ENCODE measurements at places on chromosomes 5 and 9. TPM values are rescaled to one million over a fixed set of nuclear protein-coding genes. Genes with fewer than 3 reads are reported as not detected.

- H3K4me3 ChIP-seq: no peak overlapping the region
- DNase-seq: no peak
- H3K36me3 ChIP-seq: no peaks in the 10 kb centered on the region
- peak overlapping the region; percentile 49 for H3K27ac ChIP-seq
- H3K27me3 ChIP-seq: no peaks in the 10 kb centered on the region
Measured at GRCh38 chr9:112809351-112809848, 58.8 kb downstream of the SNX30 start.

The FOXD4L6 gene
- total RNA-seq: not detected

DNA sequence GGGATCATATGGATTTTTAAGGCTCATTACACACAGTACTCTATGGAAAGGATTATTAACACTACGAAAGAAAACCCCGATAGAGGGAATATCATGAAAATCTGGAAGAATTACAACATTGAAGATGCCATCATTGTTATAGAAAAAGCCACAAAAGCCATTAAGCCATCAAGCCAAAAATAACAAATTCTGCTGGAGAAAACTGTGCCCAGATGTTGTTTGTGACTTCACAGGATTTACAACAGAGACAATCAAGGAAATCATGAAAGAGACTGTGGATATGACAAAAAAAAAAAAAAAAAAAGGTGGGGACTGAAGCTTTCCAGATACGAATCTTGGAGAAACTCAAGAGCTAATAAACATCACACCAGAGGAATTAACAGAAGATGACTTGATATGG is 433.8 kb upstream of the CDH6 start:
- H3K4me1 ChIP-seq: no peaks in the 10 kb centered on the region
- no peaks in the 10 kb centered on the region for H3K36me3 ChIP-seq
- no peak overlapping the region for H3K27ac ChIP-seq
- no peaks in the 10 kb centered on the region for H3K27me3 ChIP-seq

The IFNA13 gene
- total RNA-seq: not detected

- no peak overlapping the region for H3K4me3 ChIP-seq
- H3K4me1 ChIP-seq: peaks cover 39% of the 10 kb centered on the region
- H3K27me3 ChIP-seq: no peaks in the 10 kb centered on the region
- no peak for DNase-seq
Measured at GRCh38 chr9:104092192-104092591, 1.9 kb upstream of the SMC2 start.

DNA sequence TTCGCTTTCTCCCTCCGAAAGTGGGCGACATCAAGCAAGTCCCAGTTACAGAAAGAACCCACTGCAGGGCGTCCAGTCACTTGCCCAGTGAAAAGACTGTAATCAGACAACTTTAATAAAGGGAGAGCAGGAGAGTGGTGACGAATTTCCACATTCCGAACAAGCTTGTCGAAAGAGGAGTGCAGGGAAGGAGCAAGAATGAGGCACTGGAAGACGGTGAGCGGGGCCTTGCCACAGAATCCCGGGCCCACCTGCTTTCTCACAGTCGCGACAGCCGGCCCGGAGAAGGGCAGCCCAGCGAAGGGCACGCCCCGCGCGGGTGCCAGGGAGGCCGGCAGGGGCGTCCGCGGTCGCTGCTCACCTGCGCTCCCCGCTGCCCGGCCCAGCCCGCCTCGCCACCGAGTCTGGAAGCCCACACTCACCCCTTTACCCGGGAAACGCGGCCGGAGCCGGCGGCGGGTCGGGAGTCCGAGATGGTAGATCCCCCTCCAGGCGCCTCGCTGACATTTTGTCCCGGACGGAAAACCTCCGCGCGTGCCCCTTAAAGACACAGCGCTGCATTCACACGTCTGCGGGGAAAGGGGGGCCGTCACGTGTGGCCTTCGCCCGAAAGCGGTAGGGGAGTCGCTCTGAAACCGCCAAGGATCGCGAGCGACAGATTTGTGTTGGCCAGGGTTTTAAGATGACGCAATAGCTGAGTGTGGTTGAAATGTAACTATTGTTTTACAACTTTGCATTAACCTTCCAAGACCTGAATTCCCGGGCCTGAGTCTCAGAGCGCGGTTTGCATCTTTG is at the start of gene ZBED3:
ZBED3 (minus strand) TSS at position 597 of the 795 bp plus-strand sequence. CDS start 9,407 bp downstream, outside the sequence.
- peaks cover 14% of the 10 kb centered on the region for H3K4me1 ChIP-seq
- H3K4me3 ChIP-seq: peak within 1 kb of the TSS; percentile 71
- H3K27ac ChIP-seq: peak within 1 kb of the TSS; percentile 93
- H3K27me3 ChIP-seq: no peaks in the 10 kb centered on the region
- no peaks in the 10 kb centered on the region for H3K36me3 ChIP-seq

Data from upper lobe of left lung (tissue), 6 donors.